ENCODE measurements at places on chromosomes 5 and 9. TPM values are rescaled to one million over a fixed set of nuclear protein-coding genes. Genes with fewer than 3 reads are reported as not detected.

Gene SV2C
- under 0.01 TPM for total RNA-seq

Gene CPLANE1
- total RNA-seq: 18.3 TPM

Gene AGXT2
- not detected for total RNA-seq

Gene F2RL2
- total RNA-seq: not detected

Gene PCDHA5
- 0.21 TPM for total RNA-seq
